Activated CD4-positive, alpha-beta memory T cell treated with anti-CD3 and anti-CD28 coated beads for 36 hours (primary cell): ENCODE measurements at places on chromosomes 5 and 9. TPM values are rescaled to one million over a fixed set of nuclear protein-coding genes. Genes with fewer than 3 reads are reported as not detected.

DNA sequence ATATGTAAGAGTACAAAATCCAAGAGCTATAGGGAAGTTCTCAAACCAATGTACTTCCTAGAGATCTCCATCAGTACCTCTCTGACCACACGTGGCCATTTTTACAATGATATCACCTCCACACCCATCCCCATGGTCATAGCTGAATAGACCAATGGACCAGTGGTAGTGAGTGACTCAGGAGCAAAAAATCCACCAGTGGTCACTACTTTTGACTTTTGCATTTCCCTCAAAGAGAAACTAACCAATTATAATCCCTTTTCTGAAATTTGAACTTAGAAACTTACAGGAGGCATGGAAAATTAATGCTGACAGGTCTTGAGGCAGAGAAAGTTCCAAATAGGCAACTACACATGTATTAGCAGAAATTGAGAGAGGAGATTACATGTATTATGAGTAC lies 238.4 kb downstream of the TRPM3 start:
- H3K27ac ChIP-seq, result no peak overlapping the region
- H3K4me1 ChIP-seq, result no peaks in the 10 kb centered on the region
- no peaks in the 10 kb centered on the region for H3K36me3 ChIP-seq
- no peaks in the 10 kb centered on the region for H3K27me3 ChIP-seq
- DNase-seq, result no peak
- no peak overlapping the region for H3K4me3 ChIP-seq

DNA sequence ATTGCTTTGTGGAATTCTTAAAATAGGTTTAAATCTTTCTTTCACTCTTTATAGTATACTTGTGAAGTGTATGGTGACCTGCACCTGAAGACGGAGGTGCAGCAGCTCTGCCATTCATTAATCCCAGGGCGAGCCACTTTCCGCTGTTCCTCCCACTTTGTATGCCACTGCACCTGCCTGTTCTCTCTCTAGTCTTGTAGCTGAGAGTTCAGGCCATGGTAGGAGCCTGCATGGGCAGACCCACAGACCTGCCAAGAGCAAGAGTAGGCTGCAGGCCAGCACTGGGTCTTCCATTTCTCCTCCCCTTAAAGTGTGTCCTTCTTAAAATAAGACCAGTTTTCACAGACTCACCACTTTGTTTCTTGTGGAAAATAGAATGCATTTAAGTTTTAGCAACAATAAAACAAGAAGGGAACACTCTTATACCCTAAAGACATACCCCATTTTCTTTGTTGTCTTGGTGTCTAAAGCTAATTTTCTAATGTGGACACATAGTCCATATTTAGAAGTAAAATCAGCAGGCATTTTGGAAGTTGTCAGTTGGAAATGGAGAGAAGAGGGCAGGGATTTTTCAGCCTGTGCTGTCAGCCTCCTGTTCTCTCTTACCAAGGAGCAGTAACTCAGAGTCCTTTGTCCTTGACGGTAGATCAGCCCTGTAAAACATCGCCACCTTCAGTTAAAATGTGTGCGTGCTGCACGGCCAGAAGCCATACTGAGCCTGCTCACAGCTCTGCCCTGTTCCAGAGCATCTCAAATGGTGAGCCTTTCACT lies 103.2 kb downstream of the SNCAIP start:
- no peaks in the 10 kb centered on the region for H3K27me3 ChIP-seq
- H3K4me1 ChIP-seq, result no peaks in the 10 kb centered on the region

GRCh38 chr9:94630833-94631232 lies 8.5 kb downstream of the FBP1 start:
- DNase-seq, result no peak
- no peaks in the 10 kb centered on the region for H3K4me1 ChIP-seq
- no peak overlapping the region for H3K4me3 ChIP-seq

DNA sequence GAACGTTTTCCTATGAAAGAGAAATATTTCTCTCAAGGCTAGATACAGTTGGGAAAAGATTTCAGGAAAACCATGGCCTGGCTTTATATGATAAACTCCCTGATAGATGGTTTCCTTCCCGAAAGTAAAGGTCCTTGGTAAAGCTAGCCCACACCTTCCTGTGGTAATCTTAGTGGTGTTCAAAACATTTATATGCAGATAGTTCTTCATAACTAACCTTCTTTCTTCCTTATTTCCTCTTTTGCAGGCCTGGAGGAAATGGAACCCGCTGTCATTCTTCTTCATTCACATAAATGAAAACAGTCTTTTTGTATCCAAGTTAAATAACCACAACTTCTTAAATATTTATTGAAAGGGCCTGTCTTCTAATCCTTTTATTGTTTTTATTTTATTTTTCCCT lies 474.0 kb upstream of the ACTBL2 start:
- H3K36me3 ChIP-seq, result no peaks in the 10 kb centered on the region
- DNase-seq, result no peak
- no peak overlapping the region for H3K4me3 ChIP-seq
- no peaks in the 10 kb centered on the region for H3K4me1 ChIP-seq
- H3K27me3 ChIP-seq, result peaks cover 7% of the 10 kb centered on the region

DNA sequence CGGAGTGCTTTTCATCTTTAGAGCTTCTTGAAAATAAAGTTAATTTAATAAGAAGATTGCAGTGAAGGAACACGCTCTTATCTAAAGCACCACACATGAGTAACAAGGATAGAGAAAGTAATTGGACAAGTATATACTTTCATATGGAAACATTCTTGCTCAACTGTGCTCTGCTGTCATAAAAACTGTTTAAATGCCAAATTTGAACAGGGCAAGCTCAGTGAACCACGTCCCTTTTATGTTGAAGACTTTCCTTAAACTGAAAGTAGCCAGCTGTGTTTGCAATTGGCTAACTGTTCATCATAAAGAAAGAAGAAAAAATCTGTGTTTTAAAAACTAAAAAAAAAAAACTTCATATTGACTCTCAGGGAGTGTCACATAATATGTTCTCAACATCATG lies 1610.7 kb upstream of the C9orf72 start:
- no peaks in the 10 kb centered on the region for H3K27me3 ChIP-seq
- H3K36me3 ChIP-seq, result no peaks in the 10 kb centered on the region

- no peaks in the 10 kb centered on the region for H3K27me3 ChIP-seq
- peaks cover 46% of the 10 kb centered on the region for H3K4me1 ChIP-seq
- DNase-seq, result no peak
- no peak overlapping the region for H3K4me3 ChIP-seq
- H3K36me3 ChIP-seq, result peaks cover 61% of the 10 kb centered on the region
- peak overlapping the region; percentile 86 for H3K27ac ChIP-seq
These were observed 6.1 kb downstream of the SETX start for GRCh38 chr9:132348676-132349075.

DNA sequence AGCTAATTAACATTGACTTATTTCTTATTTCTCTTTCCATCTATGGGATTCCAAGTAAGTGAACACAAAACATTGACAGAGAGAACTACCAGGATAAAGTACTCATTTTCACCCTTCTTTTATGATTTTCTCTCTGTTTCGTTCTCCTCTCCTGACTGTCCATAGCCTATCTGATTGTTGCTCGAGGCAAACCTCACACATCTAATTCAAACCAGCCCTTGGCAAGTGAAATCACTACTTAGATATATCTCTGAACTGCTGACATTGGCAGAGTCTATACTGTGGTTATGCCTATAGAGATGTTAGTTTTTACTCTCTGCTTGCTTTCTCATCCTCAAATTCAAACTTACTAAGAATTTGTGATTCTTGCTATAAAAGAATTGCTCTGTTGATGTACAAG lies 248.8 kb downstream of the ISL1 start:
- no peak overlapping the region for H3K27ac ChIP-seq
- no peak overlapping the region for H3K4me3 ChIP-seq
- no peaks in the 10 kb centered on the region for H3K36me3 ChIP-seq
- no peaks in the 10 kb centered on the region for H3K27me3 ChIP-seq
- no peak for DNase-seq
- no peaks in the 10 kb centered on the region for H3K4me1 ChIP-seq

GRCh38 chr9:134835987-134836386 lies 44.6 kb upstream of the FCN2 start:
- H3K4me1 ChIP-seq, result no peaks in the 10 kb centered on the region
- H3K4me3 ChIP-seq, result no peak overlapping the region
- H3K36me3 ChIP-seq, result no peaks in the 10 kb centered on the region
- no peak for DNase-seq
- no peaks in the 10 kb centered on the region for H3K27me3 ChIP-seq

DNA sequence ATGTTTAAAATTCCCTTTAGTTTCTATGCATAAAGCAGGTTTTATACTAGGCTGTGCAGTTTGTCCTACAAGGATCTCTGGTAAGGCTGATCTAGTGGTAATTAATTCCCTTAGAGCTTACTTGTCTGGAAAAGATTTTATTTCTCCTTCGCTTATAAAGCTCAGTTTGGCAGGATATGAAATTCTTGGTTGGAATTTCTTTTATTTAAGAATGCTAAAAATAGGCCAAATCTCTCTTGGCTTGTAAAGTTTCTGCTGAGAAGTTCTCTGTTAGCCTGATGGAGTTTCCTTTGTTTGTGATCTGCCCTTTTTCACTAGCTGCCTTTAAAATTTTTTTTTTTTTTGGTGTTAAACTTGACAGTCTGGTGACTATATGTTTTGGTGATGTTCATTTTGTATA lies 237.1 kb upstream of the TLE4 start:
- H3K36me3 ChIP-seq, result no peaks in the 10 kb centered on the region
- no peak overlapping the region for H3K4me3 ChIP-seq
- no peaks in the 10 kb centered on the region for H3K4me1 ChIP-seq
- no peak overlapping the region for H3K27ac ChIP-seq

DNA sequence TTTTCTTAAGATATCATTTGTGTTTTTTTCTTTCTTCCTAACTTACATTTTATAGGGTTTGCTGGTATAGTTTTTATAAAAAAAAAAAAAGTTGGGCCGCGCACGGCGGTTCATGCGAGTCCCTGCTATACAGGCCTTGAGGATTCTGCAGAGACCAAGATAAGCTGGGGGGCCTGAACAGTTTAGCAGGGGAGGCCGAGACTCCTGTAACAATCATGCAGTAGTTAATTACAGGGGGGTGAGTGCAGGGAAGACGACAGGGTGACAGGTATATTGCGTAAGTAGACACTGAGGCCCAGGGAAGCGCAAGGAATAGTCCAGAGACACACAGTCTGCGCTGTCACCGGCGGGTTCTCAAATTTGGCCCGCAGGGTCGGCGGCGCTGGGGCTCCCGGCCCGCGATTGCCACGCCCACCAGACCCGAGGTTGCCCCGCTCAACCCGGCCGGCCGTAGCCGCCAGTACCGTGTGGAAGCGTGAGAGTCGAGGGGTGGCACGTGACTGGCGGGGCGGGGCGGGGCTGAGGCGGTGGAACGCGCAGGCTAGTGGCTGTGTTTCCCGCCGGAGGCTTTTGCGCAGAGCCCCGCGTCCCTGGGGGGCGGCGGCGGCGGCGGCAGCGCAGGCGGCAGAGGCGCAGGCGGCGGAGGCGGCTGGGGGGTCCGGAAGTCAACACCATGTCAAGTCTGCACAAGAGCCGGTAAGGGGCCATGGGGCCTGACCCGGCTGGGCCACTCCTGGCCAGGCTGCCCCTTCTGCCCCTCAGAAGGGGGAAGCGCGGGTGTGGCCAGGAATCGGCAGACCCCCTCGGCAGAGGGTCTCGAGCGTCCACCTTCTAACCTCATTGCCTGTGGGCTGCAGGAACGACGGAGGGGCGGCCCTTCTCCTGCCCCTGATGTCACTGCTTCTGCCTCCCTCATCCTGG lies at the start of gene TBC1D13:
TSS of gene TBC1D13 (plus strand) at position 573 of the 921 bp plus-strand sequence. CDS start at position 674, 101 bp downstream.
- H3K4me3 ChIP-seq, result peak within 1 kb of the TSS; percentile 80
- peaks cover 13% of the 10 kb centered on the region for H3K4me1 ChIP-seq
- no peaks in the 10 kb centered on the region for H3K27me3 ChIP-seq

- H3K4me3 ChIP-seq, result no peak overlapping the region
- H3K27me3 ChIP-seq, result no peaks in the 10 kb centered on the region
- no peaks in the 10 kb centered on the region for H3K36me3 ChIP-seq
These were observed 202.7 kb downstream of the FAM114A2 start for GRCh38 chr5:153835891-153836515.

The MEGF10 gene
- total RNA-seq, result not detected

The SLC45A2 gene
- not detected for total RNA-seq

The DYNC2I2 gene
- 44.9 TPM for total RNA-seq

The PDE8B gene
- total RNA-seq, result not detected

The CATSPER3 gene
- total RNA-seq, result 0.45 TPM
